ENCODE measurements at places on chromosomes 12 and 14.
A peak's percentile ranks its signal among the peaks of the same experiment; 100 is the strongest.

DNA sequence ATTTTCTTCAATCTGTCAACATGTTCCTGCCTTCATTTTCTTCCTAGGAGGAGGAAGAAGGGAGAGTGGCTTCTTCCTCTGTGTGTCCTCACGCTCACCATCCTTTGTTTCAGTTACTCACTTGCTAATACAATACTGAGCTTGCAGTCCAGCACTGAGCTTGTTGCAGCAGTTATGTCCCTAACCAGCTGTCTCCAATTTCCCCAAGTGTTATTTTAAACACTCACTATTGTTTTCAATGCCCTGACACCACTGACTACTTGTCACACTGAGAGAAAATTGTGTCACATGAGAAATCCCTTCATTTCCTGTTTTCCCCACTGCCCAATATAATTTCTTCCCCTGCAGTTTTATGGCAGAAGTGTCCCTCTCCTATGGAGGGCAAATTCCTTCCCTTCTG lies 53.4 kb downstream of the HSD17B6 start:
- DNase-seq = peak; percentile 7

GRCh38 chr14:32542507-32542906 lies 213.4 kb downstream of the AKAP6 start:
- DNase-seq = no peak

DNA sequence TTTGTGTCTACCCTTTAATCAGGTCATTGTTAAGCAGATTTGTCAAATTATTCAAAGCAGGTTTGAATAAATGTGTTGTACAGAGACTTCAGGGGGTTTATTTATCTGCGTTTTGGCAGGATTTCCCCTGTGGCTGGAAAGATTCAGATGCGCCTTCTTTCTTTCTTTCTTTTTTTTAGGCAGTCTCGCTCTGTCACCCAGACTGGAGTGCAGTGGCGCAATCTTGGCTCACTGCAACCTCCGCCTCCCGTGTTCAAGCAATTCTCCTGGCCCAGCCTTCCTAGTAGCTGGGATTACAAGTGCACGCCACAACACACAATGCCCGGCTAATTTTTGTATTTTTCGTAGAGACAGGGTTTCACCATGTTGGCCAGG lies 6.3 kb upstream of the NANOGNB start:
- peak; percentile 6 for DNase-seq

DNA sequence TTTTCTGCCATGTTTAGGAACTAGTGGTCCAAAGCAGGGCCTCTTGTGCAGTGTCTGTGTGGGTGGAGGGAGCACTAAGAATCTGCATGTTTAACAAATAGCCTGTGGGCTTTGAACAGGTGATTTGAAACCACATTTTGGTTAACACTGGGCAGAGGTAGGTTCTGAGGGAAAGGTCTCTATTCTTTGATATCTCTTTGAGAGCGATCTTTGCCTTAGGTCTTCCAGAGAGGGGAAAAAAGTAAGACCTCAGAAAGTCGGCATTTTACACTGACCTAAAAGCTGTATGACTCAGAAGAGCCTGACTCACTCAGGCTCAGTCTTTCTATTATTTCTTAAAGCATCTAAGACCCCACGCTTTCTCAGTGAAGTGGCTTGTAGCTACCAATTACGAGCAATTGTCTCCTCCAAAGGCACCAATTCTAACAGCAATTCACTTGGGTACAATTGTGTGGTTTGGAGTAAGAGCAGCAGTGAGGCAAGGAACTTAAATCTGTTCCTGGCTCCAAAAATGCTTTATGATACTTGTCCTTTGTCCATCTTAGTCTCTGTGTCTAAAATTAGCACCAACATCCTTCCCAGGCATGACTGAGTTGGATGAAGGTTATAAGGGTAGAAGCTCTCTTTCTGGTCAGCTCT lies 8.8 kb downstream of the EIF2B2 start:
- DNase-seq = no peak

GRCh38 chr14:64444984-64445845 lies 20.1 kb upstream of the AKAP5 start:
- DNase-seq = peak; percentile 74

GRCh38 chr12:123475246-123475703 lies 17.3 kb downstream of the SNRNP35 start:
- no peak for DNase-seq

DNA sequence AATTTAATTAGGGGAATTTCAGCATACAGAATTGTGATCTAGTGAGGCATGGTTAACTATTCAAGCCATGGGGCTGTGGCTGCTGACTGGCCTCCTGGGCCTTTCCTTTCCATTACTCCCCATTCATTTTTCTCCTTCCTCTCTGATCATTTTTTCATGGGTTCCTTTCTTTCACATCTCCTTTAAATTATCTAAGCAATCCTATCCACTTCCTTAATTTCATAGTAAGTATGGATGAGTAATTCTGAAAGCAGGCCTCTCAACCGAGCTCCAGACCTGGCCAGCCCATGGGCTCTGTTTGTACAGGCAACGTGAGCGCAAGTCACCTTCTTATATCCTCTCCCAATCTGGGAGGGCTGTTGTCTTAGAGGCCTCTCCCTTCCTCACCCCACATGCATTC lies 13.4 kb downstream of the CKAP4 start:
- peak; percentile 82 for DNase-seq

GRCh38 chr14:23525611-23526010 lies 26.0 kb downstream of the ZFHX2 start:
- no peak for DNase-seq

- no peak for DNase-seq
These were observed 465.7 kb upstream of the FAR2 start for GRCh38 chr12:28683366-28683765.

GRCh38 chr12:124774462-124775167 lies 89.0 kb downstream of the SCARB1 start:
- DNase-seq = peak; percentile 94

DNA sequence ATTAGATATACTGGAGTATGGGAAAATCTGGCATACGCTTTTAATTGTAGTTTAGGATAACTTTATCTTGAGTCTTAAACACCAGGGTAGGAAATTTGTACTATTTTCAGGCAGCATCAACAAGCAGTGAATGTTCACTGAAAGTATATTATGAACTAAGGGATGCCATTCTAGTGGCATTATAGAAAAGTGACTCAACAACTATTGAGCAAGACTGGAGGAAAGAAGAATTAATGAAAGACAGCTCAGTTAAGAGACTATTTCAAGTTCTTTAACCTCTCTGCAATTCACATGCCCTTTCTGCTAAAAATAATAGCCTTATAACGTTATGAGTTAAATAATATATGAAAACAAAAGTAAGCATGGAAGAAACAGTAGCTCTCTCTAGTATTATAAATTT lies 343.1 kb downstream of the FSCB start:
- no peak for DNase-seq

- DNase-seq = peak; percentile 46
These were observed 161.8 kb downstream of the TTC8 start for GRCh38 chr14:88986146-88986841.

- peak; percentile 55 for DNase-seq
These were observed 9.2 kb downstream of the NIN start for GRCh38 chr14:50821510-50822464.

GRCh38 chr14:53921027-53921426 lies 35.6 kb downstream of the BMP4 start:
- DNase-seq = no peak

- no peak for DNase-seq
These were observed 9.2 kb downstream of the NID2 start for GRCh38 chr14:52059649-52060048.

- no peak for DNase-seq
These were observed 383.3 kb downstream of the C12orf75 start for GRCh38 chr12:105713606-105714305.

GRCh38 chr12:50081096-50081808 lies 3.9 kb upstream of the SMARCD1 start:
- DNase-seq = no peak

- DNase-seq = no peak
These were observed 17.7 kb downstream of the MDM2 start for GRCh38 chr12:68825569-68826217.

DNA sequence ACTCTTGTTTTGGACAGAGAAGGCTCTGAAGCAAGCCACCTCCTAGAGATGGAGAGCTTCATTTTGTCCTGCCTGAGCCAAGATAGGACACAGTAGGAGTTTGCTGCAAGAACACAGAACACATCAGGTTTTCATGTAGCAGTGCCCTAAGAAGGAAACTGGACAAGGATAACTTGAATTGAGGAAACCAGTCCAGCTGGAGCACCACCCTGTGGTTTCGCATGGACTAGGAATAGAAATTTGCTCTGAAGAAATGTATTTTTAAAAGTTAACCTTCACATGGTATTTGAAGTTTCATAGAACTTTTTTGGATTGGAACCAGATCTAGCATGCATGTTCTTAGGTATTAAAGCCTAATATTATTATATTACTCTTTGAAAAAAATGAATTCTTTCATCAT lies 68.8 kb downstream of the RERG start:
- no peak for DNase-seq

DNA sequence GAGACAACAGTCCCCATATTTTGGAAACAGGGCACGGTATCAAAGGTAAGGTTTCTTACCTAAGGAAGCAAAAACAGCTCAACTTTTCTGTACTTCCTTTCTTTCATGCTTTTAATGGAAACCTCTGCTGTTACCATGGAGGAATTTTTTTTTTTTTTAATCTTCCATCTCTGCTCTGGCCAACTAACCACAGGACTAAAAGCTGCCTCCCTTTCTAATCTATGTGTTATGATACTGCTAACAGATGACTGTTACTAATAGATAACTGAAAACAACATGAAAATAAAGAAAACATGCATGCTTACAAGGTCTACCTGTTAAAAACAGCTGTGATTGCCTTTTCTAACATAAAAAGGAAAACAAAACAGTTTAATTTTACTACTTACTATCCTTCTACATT lies 168.4 kb downstream of the SOX5 start:
- no peak for DNase-seq

DNA sequence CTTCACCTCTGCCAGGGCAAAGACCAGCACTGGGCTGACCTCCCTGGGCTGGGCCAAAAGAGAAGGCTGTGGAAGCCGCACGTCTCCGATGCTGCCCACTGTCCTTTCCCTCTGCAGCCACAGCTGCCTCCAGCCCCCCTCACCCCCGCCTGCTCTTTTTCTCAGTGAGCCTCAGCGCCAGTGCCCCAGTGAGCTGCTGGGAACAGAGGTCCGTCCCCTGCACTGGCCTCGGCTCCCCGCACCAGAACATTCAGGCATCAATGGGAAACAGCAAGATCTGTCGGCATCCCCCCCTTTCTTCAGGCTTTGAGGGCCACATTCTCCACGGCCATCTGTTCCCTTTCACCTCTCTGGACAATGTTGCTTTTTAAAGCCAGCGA lies 398.1 kb downstream of the ZFP36L1 start:
- no peak for DNase-seq

DNA sequence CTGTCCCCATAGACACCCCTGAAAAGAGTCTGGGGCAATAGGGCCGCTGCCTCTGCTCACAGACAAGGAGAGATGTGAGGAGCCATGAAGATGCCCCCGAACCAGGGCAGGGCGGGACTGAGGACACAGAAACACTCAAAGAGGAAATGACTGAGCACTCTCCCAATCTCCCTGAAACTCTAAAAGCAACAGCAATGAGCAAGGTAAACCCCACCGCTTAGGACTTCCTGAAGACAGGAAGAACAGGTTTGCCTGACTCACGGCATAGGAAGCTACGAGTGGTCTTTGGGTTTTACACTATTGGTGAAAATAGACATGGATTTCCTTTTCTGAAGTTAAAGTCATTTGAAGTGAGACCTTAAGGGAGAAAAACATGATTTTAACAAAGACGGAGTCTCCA lies 32.5 kb downstream of the STX2 start:
- no peak for DNase-seq

- no peak for DNase-seq
These were observed 564.0 kb downstream of the TRHDE start for GRCh38 chr12:72836194-72836593.

GRCh38 chr14:64289571-64289970 lies 4.6 kb downstream of the ESR2 start:
- DNase-seq = no peak

GRCh38 chr14:100708425-100709288 lies 18.0 kb upstream of the DLK1 start:
- no peak for DNase-seq

- DNase-seq = no peak
These were observed 194.8 kb upstream of the C14orf180 start for GRCh38 chr14:104384776-104385071.

- DNase-seq = no peak
These were observed 265.0 kb downstream of the DUSP6 start for GRCh38 chr12:89087149-89087825.

- no peak for DNase-seq
These were observed 211.0 kb downstream of the RBM19 start for GRCh38 chr12:113755098-113755497.

DNA sequence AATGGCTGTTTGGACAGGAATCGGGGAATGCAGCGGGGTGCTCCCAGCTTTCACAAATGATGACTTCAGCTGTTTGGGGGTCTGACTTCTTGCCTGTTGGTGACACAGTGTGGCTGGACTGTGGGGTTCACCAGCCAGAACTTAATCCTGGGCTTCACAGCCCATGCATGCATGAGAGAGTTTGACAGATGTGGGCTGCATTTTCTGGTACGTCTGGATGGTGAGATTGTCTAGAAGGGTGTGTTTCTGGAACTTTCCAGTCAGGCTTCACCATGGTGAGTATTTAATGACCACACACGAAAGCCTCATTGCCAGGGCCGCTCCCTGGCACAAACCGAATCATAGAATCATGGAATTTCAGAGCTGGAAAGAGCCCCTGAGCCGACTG lies 29.6 kb downstream of the CHST11 start:
- no peak for DNase-seq

DNA sequence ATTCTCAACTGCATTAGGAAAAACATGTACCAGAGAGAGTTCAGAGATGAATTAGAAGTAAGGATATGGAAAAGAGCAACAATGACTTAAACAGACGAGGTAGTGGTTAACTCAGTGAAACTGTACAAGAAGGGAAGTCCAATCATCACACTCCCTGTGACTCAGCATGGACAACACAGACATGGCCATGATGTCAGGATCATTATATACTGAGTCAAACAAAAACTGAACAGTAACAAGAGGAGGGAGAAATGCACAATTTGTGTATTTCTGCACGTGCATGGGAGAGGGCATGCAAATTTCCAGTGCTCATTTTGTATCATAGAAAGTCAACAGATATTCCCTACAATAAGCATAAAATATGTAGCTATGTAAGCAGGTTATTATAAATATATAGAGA lies 1037.8 kb downstream of the BCL11B start:
- peak; percentile 45 for DNase-seq

DNA sequence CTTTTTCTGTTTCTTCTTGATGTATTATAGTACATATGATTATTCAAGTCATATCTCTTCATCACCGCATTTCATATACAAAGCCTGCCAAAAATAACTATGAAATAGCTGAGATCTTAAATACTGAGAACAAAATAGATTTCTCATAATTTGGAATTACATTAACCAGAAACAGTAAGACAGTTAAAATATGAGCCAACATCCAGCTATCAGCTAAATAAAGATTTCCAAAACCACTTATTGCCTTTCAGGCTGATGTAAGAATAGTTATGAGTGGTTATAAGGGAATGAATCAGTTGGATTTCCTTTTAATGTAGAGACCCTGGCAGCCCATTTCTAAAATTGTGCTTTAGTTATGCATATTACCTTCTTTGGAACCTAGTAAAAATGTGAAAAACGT lies 47.4 kb downstream of the TMEM117 start:
- DNase-seq = no peak

All from inflammatory macrophage treated with lipopolysaccharide for 4 hours (primary cell).